SW480 (cell line): ENCODE measurements at places on chromosomes 2 and 18.

- no peak for DNase-seq
These were observed 194.0 kb downstream of the DYSF start for GRCh38 chr2:71647356-71647755.

- no peak for DNase-seq
These were observed 5.5 kb upstream of the TACR1 start for GRCh38 chr2:75204833-75205232.

DNA sequence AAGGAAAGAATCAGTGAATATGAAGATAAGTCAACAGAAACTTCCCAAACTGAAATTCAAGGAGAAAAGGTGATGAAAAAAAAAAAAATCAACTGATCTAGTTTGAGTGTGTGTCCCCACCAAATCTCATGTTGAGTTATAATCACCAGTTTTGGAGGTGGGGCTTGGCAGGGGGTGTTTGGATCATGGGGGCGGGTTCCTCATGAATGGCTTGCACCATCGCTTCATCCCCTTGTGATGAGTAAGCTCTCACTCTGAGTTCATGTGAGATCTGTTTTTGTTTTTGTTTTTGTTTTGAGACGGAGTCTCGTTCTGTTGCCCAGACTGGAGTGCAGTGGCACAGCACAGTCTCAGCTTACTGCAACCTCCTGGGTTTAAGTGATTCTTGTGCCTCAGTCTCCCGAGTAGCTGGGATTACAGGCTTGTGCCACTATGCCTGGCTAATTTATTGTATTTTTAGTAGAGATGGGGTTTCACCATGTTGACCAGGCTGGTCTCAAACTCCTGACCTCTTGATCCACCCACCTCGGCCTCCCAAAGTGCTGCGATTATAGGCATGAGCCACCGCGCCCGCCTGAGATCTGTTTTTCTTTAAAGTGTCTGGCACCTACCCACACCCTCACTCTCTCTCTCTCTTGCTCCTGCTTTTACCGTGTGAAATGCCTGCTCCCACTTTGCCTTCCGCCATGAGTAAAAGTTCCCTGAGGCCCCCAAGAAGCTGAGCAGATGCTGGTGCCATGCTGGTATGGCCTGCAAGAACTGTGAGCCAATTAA lies 4.0 kb upstream of the SLC66A2 start:
- DNase-seq, result no peak

- no peak for DNase-seq
These were observed 21.9 kb downstream of the PPP3R1 start for GRCh38 chr2:68230241-68231060.

GRCh38 chr2:105143467-105144151 lies 97.9 kb upstream of the GPR45 start:
- no peak for DNase-seq

DNA sequence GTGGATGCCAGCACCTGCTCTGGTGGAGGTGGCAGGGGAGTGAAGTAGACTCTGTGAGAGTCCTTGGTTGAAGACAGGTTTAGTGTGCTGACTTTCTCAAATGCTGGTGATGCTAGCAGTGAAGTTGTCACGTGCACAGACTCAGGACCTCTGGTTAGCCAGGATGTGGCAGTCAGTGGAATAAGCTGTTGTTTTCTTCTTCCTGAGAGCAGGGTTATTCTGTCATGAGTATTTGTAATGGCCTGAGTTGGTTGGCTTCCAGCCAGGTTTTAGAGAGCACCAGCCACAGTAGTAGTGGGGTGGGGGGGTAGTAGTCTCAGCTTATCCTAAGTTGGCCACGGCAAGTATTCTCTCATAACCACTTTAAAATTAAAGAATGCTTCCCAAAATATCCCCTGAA lies 238.5 kb upstream of the FBXO11 start:
- no peak for DNase-seq

DNA sequence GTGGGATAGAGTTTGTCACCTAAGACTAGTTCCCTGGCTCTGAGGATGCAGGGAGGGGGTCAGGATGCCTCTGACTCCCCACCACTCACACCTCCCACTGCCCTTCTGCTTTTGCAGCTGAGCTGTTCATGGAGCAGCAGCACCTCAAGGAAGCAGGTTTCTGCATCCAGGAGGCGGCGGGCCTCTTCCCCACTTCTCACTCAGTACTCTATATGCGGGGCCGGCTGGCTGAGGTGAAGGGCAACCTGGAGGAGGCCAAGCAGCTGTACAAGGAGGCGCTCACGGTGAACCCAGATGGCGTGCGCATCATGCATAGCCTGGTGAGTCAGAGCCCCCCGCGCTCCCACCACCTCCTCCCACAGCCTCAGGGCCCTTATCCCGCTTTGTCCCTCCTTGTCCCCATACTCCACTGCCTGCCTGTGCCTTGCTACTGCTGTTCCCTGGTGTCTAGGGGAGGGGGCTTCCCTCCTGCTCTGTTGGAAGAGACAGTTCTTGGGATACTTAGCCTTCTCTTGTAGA lies 94.4 kb downstream of the STPG4 start:
- no peak for DNase-seq

- peak; percentile 58 for DNase-seq
These were observed 431 bp downstream of the FAM98A start for GRCh38 chr2:33598561-33599174.

GRCh38 chr2:222641336-222641735 lies 14.6 kb downstream of the FARSB start:
- DNase-seq, result no peak

- no peak for DNase-seq
These were observed 32.4 kb downstream of the ID2 start for GRCh38 chr2:8714283-8714682.

DNA sequence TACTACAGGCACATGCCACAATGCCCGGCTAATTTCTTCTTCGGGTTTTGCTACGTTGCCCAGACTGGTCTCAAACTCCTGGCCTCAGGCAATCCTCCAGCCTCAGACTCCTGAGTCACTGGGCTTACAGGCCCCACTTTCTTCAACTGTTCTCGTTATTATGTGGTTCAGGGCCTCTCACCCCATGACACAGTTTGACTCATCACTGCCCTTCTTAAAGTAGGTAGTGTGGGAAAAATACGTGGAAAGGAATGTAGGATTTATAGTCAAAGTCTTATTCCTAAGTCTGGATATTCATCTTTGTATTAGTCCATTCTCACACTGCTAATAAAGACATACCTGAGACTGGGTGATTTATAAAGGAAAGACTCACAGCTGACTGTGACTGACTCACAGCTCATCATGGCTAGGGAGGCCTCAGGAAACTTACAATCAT lies 19.4 kb downstream of the CENPA start:
- no peak for DNase-seq

DNA sequence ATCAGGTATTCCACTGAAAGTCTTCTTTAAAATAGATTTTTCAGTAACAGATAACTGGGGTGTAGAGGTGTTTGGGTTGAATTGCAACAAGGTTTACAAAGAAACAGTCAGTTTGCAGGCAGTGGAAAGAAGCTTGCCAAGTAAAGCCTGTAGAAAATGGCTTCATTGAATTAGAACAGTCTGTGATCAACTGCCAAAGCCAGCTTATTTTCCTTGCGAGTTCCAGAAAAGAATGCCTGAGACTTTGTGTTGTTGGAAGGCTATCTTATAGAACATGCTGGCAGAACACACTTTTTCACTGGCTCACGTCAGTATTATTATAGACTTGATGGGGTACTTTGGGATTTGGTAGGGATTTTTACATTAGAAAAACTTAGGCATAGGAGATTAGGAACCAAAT lies 601.0 kb downstream of the XIRP2 start:
- no peak for DNase-seq

DNA sequence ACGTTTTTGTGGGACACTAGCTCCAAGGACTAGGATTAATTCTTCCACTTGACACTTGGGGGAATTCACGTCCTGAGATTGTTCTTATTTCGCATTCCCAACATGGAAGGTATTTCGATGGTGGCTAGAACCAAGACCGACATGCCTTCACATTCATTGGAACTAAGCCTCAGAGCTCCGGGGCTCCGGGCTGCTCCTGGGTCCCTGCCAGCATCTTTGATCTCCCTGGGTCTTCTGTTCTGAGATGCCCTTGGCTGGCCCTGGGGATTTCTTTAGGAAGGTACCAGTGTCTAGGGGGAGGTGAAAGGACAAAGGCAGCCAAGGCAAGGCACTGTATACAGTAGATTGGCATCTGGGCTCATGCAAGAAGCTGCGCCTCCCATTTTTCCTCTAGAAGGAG lies 76.8 kb downstream of the DYSF start:
- no peak for DNase-seq

DNA sequence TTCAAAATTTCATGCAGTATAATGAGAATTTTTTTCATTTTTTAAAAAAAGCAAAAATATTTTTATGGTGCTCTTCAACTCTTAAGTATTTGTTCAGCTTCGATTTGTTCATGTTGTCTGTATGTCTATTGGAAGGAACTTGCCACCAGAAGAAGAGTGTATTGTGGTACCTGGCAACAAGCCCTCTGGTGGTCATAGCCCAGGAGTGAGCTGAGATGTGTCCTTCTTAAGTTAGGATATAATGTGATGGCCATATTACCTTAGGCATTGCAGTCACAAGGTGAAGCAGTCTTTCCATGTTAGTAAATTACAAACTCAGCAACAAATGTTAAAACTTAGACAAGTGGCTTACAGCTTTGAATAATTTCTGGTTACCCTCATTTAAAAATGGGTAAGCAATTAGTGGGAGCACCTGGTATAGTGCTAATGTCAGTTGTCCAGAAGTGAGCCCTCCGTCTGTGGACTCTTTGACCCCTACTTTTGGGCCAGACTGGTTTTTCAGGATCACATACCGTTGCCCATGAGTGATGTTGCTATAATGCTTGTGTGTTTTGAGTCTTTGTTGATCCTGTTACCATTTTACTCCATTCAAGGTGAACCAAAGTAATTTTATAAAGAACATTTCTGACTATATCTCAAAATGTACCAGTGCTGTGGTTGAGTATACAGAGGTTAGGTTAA lies 57.4 kb downstream of the MYO1B start:
- peak; percentile 13 for DNase-seq

DNA sequence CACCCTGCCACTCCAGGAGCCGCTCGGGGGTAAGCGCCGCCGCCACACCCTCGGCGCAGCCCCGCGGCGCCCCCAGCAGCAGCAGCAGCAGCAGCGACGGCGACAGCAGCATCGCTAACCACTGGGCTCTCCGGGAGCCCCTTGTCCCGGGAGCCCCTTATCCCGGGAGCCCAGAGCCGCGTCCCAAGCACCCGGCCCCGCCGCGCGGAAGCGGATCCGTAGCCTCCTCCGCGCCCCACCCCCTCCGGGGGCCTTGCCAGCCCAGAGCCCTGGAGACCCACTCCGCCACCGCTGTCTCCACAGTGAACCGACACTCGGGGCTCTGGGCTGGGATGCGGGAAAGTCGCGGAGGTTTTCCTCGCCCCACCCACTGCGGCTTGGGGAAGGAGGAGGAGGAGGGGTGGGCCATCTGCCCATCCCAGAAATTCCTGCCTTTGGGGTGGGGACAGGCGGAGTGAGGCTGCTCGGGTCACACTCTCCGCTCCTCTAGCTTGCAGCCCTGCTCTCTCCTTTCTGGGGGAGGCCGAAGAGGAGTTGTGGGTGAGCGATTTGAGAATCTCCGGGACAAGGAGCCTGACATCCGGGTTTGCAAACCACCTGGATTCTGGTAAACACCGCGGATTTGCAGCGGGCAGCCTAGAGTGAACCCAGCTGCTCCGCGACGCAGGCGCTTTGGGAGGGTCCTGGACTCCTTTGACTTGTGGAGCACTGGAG lies at the start of gene PLA2R1:
Gene PLA2R1, minus strand, starts transcription at position 324 of the 714 bp plus-strand sequence. Its CDS starts 212 bp downstream, at position 112.
- peak; percentile 37 for DNase-seq

GRCh38 chr2:60510713-60511112 lies 42.7 kb downstream of the BCL11A start:
- no peak for DNase-seq

GRCh38 chr2:39128919-39129391 lies 8.1 kb upstream of the SOS1 start:
- DNase-seq, result no peak

DNA sequence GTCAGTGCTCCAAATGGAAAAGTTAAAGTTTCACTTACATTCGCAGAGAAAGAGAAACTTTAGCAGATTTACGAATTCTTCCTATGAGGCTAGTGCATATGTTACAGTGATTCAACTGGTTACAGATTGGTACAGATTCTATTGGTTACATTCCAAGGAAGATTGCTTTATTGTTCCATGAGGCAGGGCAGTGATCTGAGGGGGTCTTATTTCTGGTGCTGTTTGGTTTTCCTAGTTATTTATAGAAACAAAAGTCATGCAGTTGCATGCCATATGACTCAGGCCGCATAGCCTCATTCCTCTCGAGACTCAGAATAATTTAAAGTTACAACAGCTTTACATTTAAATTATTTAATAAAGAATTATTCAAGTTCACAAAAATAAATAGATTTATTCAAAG lies 385.4 kb upstream of the SYT4 start:
- DNase-seq, result no peak

DNA sequence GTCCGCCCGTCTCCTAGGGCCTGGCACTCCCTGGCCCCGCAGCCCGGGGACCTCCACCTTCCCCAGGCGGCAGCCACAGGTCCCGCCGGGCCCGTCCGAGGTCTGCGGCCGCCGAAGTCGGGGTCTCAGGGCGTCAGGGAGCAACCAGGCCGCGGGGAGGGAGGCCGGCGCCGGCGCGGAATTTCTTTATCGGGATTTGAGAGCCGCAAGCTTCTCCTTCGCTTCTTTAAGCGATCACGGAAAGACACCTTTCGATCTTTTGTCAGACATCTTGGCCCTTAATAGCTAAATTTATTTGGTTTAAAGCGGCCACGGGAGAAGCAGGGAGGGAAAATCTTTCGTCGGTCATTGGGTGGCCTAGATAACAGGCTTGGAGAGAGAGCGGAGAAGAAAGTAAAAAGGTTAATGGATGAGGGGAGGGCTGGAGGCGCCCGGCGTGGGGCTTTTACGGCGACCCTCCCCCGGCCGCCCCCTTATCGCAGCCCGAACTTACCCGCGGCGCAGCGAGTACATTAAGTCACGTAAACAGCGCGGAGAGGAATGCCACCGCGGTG lies 4.3 kb upstream of the GATA6 start:
- no peak for DNase-seq

DNA sequence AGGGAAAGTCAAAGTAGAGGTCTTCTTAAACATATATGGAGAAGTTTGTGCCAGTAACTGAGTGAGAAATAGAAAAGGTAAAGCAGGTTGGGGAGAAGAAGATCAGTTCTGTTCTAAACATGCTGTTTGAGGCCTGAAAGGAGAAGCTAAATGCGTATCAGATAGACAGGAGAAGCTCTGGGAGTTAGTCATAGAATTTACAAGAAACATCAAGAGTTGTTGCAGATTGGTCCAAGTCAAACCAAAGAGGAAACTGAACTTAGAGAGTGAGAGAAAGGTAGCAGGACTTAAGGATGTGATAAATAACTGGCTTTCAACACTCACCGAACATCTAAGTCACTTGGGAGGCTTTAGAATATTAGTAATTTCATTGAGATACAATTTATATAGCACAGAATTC lies 29.2 kb upstream of the CERS6 start:
- DNase-seq, result no peak

DNA sequence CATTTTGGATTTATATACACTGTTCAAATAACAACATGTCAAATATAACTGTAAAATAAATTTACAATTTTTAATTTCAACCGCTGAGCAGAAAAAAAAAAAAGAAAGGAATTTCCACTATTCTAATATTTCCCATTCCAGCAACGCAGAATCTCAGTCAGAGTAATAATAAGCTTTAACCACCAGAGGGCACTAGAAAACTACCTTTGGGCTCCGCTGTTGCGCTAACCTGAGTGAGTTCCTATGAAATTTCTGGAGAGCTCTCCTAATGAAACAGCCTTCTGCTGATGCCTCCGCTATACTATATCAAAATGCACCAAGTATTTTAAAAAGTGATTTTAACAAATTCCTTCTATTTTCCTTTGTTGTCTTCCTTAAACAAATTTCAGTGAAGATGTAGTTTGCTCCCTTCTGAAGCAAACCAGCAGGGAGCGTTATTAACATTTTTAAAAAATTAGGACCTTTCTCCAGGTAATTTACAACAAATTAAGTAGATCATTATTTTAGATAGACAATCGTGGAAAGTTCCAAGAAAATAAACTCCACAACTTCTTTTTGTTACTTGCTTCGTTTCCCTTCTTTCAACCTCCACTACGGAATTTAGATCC lies 23.0 kb downstream of the ERMN start:
- peak; percentile 45 for DNase-seq
